Glomerular endothelial cell (primary cell): ENCODE measurements at places on chromosomes 4 and X. TPM values are rescaled to one million over a fixed set of nuclear protein-coding genes. Genes with fewer than 3 reads are reported as not detected.

DNA sequence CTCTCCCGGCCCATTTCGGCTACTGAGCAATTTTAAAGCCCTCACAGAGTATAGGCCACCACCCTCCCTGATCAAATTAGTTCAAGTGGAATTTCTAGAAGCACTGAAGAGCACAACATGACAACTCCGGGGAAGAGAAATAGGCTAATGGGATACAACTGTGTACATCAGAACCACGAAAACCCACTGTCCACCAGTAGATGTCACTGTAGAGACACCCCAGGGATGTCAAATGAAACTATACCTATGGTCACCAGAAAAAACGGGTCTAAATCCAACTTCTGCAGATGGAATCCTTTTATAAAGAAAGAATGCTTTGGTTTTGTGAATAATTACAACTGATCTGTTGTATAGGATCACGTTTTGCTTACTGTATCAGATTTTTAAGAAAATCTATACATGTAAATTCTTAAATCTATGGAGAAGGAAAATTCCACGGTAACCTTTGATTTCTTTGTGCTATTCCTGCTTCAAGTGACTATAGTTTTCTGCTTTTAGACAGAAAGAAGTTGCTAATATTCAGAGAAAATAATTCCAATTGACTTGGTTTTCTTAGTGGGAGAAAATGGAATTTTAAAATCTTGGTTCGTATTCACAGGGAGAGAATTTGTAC lies 29.5 kb upstream of the MAP3K15 start:
- peak; percentile 29 for DNase-seq

GRCh38 chr4:152146244-152146643 lies 385.4 kb upstream of the GATB start:
- DNase-seq = no peak

- DNase-seq = no peak
Measured at GRCh38 chrX:150842198-150842685, 56.2 kb downstream of the CD99L2 start.

DNA sequence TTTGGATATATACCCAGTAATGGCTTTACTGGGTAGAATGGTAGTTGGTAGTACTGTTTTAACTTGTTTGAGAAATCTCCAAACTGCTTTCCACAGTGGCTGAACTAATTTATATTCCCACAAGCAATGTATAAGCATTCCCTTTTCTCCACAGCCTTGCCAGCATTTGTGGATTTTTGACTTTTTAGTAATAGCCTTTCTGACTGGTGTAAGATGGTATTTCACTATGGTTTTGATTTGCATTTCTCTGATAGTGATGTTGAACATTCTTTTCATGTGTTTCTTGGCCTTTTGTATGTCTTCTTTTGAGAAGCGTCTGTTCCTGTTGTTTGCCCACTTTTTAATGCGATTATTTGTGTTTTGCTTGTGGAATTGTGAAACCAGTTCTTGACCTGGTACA lies 290.5 kb downstream of the BMPR1B start:
- DNase-seq = no peak

The HPGDS gene
- total RNA-seq = not detected in 2 replicates

The CNKSR2 gene
- not detected in 2 replicates for total RNA-seq

The CC2D2A gene
- total RNA-seq = 21.1 and 23.2 TPM in 2 replicates

The CXXC4 gene
- total RNA-seq = 0.05 and 0.06 TPM in 2 replicates
